Putamen (tissue), 1 donor: ENCODE measurements at places on chromosomes 12 and 14.

- DNase-seq, result no peak
Measured at GRCh38 chr14:54564071-54564867, 2.7 kb upstream of the SAMD4A start.

GRCh38 chr12:97159377-97159776, 252.3 kb downstream of the NEDD1 start:
- DNase-seq, result no peak

- no peak for DNase-seq
Measured at GRCh38 chr14:74569806-74570591, 42.0 kb downstream of the LTBP2 start.

DNA sequence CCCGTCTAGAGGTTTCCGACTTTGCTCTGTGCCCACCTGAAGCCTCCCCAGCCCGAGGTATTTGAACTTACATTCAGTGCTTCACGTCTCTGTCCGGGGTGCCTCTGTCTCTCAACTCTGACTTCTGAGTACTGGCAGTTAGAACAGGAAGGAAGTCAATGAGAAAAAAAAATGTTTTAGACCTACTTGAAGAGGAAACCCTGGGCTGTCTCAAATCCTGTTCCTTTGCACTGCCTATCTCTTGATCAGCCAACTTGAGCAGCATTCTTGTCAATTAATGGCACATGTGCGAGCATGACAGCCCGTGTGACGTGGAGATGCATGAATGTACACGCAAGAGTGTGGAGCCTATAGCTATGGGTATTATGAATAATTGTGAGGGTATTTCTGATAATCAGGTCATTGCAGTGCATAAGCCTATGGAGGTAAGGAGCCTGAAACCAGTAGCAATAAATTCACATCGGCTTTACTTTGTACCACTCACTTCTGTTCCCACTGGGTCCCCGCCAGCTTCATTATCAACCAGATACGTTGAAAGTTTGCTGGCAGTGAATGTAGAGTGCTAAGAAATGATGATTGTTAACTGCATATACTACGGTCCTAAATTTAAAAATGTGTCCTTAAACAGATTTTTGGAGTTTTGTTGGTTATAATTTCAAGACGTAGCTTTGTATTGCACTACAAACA, at the start of gene ARHGDIB:
Gene ARHGDIB (minus strand): TSS at position 136 of the 687 bp plus-strand sequence. CDS start 10,889 bp downstream, outside the sequence.
- no peak for DNase-seq

GRCh38 chr12:52225752-52226151, 7.3 kb upstream of the KRT7 start:
- no peak for DNase-seq

- DNase-seq, result no peak
Measured at GRCh38 chr12:106066051-106066705, 72.6 kb downstream of the NUAK1 start.

GRCh38 chr14:100449225-100449987, 126.3 kb downstream of the SLC25A47 start:
- no peak for DNase-seq

DNA sequence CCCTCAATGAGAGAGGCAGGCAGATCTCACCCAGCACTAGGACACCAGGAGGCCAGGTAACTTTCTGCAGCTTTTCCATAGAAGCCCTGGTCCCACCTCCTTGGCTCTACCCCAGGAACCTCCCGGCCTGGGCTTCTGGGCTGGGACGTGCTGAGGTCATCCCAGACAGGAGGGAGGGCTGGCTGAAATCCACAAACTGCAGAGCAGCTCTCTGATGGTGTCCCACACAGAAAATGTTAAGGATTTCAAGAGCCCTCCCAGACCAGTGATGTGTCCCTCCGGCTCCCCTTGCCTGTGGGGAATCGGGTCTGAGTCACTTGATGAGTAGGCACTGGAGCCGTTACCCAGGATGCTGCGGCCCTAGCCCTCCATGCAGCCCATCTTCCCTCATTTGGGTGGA, 124.1 kb downstream of the ESRRB start:
- DNase-seq, result no peak

DNA sequence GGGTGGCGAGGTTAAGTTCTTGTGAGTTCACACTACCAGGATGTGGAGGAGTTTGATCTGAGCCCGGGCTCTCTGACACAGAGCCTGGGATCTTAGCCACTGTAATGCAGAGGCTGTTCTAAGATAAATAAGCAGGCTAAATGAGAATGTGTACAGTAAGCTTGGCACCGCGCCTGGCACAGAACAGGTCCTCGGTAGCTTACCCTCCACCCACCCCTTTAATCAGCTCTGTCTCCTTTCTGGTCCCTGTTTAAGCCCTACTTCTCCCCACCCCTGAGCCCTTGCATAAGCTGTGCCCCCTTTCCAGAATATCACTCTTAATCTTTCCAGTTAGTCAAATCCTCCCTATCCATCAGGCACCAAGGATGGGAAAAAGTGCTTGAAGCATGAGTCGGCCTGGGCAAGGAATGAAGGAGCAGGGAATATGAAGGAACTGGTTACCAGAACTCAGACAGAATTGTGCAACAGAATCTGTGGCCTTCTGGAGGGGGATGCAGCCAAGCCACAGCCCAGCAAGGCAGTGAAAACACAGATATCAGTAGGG, 32.8 kb upstream of the CMKLR1 start:
- no peak for DNase-seq

- DNase-seq, result no peak
Measured at GRCh38 chr12:107759410-107759809, 1.5 kb downstream of the PRDM4 start.

GRCh38 chr14:103164006-103164405, 40.7 kb downstream of the TNFAIP2 start:
- DNase-seq, result no peak

GRCh38 chr14:55819610-55820304, 239.8 kb downstream of the KTN1 start:
- no peak for DNase-seq

- no peak for DNase-seq
Measured at GRCh38 chr14:53855574-53855973, 101.1 kb downstream of the BMP4 start.
